Spleen (tissue), 13 donors: ENCODE measurements at places on chromosomes 6 and 20. TPM values are rescaled to one million over a fixed set of nuclear protein-coding genes. Genes with fewer than 3 reads are reported as not detected.

CD2AP gene
- 31.1 TPM for total RNA-seq

DNA sequence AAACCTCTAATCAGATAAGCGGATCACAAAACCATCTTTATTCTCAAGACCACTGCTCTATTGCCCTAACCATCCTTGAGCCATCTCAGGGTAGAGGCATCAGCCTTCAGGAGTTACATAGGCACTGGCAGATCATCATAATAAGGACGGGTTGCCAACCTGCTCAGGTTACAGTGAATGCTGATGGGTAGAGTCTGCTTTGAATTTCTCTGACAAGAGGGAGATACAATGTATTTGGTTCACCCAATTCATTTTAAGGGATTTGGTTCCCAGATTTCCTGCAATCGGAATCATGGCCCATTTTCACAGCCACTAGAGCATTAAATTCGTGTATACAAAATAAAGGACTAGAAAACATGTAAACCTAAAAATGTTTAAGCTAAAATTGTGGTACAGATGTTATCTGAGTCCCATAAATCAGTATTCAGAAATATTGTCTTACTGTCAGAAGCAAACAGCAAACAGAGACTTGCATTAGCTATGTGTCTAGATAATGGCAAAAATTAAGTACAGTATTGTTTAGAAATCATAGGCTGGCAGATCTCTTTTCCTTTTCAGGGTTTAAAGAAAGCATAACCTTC is 41.9 kb upstream of the TMEM170B start:
- no peak overlapping the region for H3K4me3 ChIP-seq
- H3K27me3 ChIP-seq: no peaks in the 10 kb centered on the region
- H3K4me1 ChIP-seq: peaks cover 50% of the 10 kb centered on the region
- DNase-seq: no peak
- H3K27ac ChIP-seq: peak overlapping the region; percentile 58
- no peaks in the 10 kb centered on the region for H3K36me3 ChIP-seq

DNA sequence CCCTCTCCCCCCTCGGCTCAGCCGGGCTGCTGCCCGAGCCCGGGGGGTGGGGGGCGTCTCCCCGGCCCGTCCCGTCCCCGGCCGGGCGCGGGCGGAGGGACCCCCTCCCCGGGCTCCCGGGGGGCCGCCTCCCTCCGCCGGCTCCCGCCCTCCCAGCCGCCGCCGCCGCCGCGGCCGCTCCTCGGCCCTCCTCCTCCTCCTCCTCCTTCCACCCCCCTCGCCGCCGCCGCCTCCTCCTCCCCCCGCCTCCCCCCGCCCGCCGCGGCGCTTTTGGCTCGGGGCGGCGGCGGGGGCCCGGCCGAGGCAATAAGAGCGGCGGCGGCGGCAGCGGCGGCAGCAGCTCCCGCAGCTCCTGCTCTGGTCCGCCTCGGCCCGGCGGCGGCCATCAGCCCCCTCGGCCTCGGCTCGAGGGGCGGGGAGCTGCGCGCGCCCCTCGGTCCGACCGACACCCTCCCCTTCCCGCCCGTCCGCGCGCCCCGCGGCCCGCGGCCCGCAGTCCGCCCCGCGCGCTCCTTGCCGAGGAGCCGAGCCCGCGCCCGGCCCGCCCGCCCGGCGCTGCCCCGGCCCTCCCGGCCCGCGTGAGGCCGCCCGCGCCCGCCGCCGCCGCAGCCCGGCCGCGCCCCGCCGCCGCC is 38.7 kb downstream of the GNAS start:
- peak overlapping the region; percentile 70 for H3K4me3 ChIP-seq
- H3K27me3 ChIP-seq: no peaks in the 10 kb centered on the region
- peaks cover 45% of the 10 kb centered on the region for H3K4me1 ChIP-seq
- peak; percentile 95 for DNase-seq

DNA sequence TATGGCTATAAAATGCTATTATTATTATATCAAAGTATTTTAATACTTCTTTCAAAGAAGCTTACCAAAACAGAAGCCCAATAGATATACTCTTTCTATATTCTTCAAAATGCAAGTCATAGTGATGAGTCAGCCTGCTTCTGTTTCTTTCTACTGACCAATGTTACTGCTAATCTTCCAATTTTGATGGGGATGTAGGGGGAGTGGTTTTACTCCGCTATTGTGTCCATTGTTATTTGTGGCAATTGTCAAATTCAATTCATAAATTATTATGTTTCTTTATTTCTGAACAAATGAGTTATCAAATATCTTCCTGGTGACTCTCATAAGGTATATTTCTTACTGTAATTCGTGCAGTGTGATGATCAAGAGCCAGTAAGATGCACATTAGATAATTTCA is 221.5 kb upstream of the DEFB112 start:
- no peaks in the 10 kb centered on the region for H3K27me3 ChIP-seq
- H3K36me3 ChIP-seq: no peaks in the 10 kb centered on the region

GRCh38 chr6:35148167-35148741 is 7.1 kb upstream of the TCP11 start:
- no peaks in the 10 kb centered on the region for H3K27me3 ChIP-seq
- H3K36me3 ChIP-seq: no peaks in the 10 kb centered on the region
- H3K4me1 ChIP-seq: no peaks in the 10 kb centered on the region
- no peak for DNase-seq
- no peak overlapping the region for H3K4me3 ChIP-seq
